ENCODE measurements at places on chromosomes 2 and 18.

DNA sequence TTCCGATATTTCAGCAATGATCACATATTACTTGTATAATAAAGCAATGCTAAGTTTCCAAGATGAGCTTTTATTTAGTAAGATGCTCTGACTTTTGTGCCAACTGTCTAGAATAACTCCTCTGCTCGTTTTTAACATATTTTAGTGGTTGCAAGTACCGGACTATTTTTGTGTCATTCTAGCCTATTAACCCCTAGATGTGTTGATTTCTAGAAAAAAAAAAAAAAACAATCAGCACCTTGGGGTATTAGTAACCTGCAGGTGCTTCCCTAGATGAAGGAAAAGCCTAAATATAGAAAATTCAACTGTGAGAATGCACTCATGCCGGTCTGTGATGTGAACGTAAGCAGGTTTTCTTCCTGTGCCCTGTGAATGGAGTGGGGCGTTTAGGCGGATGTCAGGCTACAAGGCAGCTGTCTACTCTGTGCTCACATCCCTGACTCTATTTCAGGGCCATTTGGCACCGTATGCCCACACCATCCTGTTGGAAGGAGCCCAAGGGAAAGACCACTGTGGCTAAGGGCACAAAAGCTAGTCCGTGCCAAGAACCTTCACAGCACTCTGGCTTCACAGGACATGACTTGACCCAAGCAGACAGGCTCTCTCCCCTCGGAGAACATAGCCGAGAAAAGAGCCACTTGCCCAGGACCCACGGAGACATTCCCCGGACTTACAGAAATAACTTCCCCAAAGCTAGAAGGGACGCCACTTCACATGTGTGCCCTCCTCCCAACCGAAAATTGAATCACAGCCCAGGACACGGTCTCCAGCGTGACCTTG, 60.9 kb upstream of the AGAP1 start:
- DNase-seq: no peak

GRCh38 chr2:102286041-102286440, 25.3 kb upstream of the IL1RL1 start:
- DNase-seq: no peak

GRCh38 chr2:195027947-195028346, 629.1 kb upstream of the SLC39A10 start:
- DNase-seq: no peak

DNA sequence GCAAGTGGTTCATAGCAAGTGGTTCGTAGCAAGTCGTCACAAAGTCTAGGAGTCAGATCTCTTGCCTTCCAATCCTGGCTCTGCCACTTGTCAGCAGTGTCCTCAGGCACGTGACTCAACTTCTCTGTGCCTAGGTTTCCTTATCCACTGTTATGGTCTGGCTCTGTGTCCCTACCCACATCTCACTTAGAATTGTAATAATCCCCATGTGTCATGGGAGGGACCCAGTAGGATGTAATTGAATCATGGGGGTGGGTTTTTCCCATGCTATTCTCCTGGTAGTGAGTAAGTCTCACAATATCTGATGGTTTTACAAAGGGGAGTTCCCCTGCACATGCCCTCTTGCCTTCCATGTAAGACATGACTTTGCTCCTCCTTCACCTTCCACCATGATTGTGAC, 51.8 kb upstream of the AP1S3 start:
- DNase-seq: no peak

- DNase-seq: no peak
Measured at GRCh38 chr2:232894251-232894650, 24.2 kb downstream of the SNORC start.

GRCh38 chr18:37396971-37397720, 168.5 kb downstream of the CELF4 start:
- DNase-seq: no peak

GRCh38 chr2:233098618-233099017, 38.5 kb downstream of the INPP5D start:
- peak; percentile 3 for DNase-seq

GRCh38 chr18:48543228-48543627, 4.4 kb downstream of the CTIF start:
- peak; percentile 26 for DNase-seq

- peak; percentile 26 for DNase-seq
Measured at GRCh38 chr18:23856466-23857163, 157.9 kb upstream of the TTC39C start.

DNA sequence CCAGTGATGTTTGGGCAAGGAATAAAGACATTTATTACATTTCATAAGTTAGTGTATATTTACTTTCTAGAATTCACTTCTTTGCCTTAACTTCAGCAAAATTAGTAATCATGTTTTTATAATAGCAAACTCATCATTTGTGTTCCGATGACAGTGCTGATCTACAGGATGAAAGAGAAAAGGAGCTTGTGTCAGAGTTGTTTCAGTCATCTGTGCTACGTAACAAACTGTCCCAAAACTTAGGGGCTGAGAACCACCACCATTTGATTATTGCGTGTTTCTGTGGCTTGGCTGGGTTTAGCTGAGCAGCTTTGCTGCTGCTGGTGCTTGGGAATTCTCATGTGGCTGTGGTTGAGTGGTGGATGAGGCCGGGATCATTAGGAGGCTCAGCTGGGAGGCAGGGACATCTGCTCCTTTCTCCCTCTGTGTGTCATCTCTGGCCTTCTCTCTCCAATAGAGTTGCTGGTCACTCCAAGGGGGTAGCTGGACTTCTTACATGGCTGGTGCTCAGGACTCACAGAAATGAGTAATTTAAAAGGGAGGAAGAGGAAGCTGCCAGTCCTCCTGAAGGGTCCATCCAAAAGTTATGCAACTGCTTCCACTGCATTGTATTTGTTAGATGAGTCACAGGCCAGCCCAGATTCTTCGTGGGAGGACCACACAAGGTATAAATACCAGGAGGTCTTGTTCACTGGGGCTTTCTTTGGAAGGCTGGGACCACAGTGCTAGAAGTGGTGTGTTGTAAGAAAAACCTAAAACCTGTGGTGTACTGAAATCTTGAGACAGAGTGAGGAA, 43.4 kb upstream of the HAAO start:
- DNase-seq: no peak

DNA sequence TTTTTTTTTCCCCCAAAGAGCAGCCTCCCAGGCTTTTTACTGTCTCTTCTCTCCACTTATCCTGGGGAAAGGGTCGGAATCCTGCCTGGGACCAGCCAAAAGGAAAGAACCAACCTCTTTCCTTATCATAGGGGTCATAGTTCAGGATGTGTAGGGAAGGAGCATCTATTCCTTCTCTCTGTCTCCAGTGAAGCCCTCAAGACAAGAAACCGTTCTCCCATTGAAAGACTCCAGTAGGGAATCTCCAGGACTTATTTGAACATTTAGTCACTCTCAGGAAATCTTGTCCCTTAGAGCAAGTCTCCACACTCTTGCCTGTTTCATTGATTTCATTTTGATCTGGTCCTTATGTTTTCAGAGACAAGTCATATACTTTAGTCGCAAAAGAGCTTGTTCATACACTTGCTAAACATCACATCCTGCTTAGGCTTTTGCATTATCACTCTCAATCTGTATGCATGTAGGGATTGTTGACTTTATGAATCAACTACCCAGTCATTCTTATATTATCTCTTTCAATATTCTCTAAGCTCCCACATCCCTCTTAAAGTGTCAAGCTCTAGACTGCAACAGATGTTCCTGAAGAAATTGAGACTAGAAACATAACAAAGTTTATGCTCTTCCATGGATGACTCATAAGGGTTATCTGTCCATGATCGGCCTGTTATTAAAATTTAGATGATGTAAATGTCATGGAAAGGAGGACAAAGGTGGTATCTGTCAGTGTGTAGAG, 116.2 kb upstream of the ST6GAL2 start:
- DNase-seq: no peak

- DNase-seq: no peak
Measured at GRCh38 chr2:180707884-180708205, 272.6 kb upstream of the UBE2E3 start.

DNA sequence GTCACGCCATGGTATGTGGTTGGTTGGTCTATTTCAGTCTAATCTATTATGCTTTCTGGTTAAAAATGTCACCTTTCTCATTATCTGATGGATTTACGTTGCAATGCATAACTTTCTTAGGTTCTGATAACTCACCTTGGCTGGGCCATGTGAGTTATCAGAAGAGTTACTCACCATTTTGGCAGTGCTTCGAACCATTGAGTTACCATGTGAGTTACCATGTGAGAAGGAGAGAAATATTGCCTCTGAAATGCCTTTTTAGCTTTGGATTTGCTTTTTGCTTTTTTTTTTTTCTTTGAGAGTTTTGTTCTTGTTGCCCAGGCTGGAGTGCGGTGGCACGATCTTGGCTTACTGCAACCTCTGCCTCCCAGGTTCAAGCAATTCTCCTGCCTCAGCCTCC, 1.6 kb downstream of the SMARCAL1 start:
- DNase-seq: no peak

DNA sequence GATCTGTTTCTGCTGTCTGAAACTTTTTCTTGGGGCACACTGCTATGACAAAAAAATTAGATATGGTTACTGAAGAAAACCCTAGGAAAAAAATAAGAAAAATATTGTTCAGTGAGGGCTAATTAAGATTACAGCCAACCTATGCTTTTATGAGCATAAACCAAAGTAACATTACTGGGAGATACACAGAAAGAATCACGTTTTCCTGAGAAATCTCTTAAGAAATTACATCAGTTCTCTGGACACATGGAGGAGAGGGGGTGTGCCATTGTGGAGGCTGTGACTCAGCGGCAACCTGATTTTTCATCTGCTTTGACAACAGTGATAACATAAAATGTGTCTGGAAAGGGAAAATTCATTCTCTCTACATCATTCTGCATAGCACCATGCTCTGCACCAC, 13.4 kb upstream of the NMI start:
- no peak for DNase-seq

DNA sequence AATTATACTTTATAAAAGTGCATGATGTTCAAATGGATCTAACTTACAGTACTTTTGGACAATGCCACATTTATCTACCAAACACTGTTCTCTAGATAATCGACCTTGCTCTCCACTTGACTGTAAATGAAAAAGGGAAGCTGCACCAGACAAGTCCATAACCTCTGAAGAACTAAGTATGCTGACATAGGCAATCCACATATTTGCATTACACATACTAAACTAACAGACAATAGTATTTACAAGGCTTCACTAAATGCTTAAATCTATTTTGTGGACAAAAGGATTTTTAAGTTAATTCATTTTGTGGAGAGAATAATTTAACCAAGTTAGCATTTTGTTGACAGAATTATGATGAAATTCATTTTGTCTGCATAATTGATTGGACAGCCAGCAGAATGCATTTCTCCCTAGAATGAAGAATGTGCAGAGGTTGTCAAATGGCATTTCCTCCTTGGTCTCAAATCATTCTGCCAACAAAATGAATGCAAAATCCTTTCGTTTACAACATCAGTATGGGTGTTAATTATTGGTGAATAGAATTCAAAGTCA, 520.9 kb downstream of the CPS1 start:
- DNase-seq: peak; percentile 40

- DNase-seq: no peak
Measured at GRCh38 chr2:128533101-128533500, 214.4 kb upstream of the HS6ST1 start.

DNA sequence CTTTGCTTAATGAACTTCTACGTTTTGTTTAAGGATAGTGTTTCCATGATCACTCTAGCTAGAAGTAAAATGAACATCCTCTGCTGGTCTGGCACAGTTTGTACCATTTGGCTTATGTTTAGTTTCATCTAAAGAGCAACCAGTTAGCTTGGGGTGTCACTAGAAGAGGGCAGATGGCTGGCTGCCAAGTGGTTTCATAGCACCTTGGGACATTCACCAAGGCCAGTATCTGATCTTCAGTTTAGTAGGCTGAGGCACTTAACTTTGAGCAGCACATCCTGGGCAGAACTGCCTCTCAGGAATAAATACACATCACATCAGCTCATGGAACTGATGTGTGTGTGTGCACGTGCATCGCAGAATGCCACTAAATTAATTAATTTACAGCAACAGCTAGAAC, 68.4 kb downstream of the NXPH2 start:
- no peak for DNase-seq

- no peak for DNase-seq
Measured at GRCh38 chr2:64273524-64274398, 129.5 kb upstream of the PELI1 start.

DNA sequence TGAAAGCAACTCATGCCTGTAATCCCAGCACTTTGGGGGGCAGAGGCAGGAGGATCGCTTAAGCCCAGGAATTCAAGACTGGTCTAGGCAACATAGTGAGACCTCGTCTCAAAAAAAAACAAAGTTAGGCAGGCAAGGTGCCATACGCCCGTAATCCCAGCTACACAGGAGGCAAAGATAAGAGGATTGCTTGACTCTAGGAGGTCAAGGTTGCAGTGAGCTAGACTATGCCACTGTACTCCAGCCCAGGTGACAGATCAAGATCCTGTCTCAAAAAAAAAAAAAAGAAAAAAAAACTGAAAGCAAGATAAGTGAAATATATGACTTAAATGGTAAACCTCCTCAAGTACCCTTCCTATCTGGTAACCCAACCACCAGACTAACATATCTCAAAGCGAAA, 59.8 kb downstream of the USP34 start:
- DNase-seq: no peak

DNA sequence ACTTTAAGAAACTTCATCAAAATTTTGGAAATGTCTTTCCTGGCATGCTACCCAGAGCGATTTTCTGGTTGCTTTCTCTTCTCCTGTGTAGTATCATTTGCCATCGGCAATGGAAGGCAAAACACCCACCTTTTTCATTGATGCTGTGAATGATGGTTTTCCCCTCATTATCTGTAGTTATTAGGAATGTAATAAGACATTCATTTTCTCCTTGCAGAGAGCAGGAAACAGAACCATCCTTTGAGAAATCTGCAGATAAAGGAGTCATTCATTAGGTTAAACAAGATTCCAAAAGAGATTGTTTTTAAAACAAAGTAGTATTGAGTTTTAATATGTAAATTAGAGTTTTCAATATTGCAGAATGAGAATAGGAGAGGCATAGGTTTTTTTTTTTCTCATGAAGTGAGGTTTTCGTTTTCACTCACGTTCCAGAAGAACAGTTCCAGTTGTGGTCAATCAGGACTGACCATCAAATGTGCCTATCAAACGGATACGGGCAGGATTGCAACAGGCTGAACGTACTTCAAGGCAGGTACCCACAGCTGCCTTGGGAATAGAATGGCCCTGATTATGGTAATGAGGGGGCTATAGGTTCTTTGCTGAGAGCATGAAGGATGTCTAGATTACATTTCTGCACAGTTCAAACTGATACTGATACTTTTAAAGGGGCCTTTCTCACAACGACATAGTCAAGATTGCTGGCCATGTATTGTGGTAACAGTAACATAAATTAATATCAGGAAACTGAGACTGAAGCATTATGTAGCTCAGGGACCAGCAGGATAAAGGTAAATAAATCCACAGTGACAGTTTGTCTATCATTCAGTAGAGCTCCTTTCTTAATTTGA, 49.8 kb upstream of the PLA2R1 start:
- DNase-seq: no peak

DNA sequence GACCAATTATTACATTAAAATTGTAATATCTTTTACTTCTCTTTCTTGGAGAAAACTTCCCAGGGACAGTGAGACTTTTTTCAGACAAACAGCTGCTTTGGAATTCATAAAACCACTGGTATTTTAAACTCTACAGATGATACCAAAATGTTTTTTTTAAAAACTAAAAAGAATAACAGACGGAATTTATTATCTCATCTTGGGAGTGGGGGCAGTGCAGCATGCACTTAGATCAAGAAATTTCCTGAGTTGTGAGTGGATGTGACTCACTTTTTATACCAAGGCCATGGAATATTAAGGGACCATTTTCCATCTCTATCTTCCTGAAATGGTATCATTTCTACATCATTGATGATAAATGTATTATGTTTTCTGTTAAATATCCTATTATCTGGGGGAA, 422.8 kb upstream of the HNRNPA3 start:
- no peak for DNase-seq

Data from NCI-H1417 (cell line).